Fibroblast of lung (primary cell): ENCODE measurements at places on chromosomes 5 and 9. TPM values are rescaled to one million over a fixed set of nuclear protein-coding genes. Genes with fewer than 3 reads are reported as not detected.

DNA sequence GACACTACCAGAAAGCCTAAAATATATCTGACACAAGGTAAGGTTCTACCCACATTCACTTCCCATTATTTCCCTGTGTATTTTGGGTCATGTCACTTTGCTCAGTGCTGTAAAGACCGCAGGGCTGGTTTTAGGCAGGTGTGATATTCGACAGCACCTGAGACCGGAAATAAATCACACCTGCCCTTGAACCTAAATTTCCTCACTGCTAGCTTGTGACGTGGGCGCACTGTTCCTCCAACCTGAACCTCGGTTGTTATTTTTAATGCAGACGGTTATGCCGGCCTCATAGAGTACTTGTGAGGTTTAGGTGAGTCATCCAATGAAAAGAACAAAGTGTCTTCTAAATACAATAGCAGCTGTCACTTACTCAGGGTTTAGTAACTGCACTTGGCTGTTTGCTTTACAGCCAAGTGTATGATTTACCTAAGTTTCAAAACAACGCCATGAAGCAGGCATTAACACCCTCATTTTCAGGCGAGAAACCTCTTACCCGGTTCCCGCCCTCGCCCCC is 20.7 kb upstream of the ZNF782 start:
- DNase-seq = peak; percentile 32

DNA sequence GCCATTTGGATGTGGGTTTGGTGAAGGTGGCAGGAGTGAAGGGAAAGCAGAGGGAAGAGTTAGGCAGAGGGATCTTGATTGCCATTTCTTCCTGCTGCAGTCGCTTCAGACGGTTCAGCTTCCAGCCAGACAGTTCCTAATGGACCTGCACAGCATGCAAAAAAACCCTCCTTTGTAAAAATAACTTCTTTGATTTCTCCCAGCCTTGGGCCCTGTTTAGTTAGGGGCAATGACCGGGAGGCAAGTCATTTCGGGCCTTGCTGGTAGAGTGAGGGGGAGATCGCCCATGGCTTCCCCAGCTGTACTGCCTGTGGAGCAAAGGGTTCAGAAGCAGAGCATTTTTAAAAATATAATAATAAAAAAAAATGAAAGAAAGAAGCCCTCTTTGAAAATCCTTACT is 67.2 kb upstream of the TLE1 start:
- no peak for DNase-seq

- peak; percentile 84 for DNase-seq
These were observed 25.0 kb downstream of the LMNB1 start for GRCh38 chr5:126801992-126802294.

GRCh38 chr5:75044406-75044805 is 8.0 kb downstream of the GCNT4 start:
- peak; percentile 36 for DNase-seq

DNA sequence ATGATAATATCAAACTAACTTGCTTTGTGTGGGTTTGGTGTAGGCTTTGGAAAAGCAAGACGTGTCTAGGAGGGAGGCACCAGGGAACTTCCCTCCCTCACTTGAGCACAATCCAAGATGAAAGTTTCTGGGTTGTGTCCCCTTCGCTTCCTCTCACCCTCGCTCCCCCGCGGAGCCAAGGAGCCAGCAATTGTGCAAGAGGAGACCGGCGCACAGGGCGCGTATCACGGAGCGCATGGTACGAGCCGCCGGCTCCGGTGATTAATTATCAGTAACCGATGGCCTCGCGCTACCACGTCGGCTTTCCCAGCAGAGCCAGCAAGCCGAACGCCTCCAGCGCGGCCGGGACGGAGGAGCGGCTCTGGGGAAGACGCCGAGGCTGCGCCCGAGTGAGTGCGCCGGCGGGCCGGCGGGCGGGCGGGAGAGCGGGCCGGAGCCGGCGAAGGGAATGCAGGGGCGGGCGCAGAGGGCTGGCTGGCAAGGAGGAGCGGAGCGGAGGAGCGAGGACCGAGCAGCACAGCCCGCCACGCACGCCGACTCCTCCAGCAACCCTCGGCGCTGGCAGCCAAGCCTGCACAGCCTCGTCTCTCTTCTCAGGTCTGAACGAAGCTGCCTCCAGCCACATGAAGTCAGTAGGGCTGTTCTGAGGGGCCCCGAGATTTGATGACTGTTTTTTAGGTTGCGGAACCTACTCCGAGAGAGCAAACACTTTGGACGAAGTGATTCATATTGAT is 143.6 kb downstream of the BNC2 start:
- DNase-seq = peak; percentile 88

DNA sequence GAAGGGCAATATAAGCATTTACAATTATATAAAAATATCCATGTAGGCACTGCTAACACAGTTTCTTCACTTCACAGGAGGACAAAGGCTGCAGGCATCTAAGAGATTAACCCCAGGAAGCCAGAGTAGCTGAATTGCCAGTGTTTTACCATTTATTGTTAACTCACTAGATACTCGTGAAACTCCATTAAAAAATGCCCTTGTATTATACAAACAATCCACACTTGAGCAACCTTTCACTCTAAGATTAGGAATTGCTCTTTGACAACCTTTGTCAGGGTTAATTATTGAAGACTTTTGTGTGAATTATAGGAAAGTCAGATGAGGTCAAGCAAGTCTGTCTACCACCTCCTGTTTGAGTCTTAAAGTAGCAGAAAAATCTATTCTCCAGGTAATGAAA is 317.8 kb downstream of the ADGRV1 start:
- DNase-seq = no peak

DNA sequence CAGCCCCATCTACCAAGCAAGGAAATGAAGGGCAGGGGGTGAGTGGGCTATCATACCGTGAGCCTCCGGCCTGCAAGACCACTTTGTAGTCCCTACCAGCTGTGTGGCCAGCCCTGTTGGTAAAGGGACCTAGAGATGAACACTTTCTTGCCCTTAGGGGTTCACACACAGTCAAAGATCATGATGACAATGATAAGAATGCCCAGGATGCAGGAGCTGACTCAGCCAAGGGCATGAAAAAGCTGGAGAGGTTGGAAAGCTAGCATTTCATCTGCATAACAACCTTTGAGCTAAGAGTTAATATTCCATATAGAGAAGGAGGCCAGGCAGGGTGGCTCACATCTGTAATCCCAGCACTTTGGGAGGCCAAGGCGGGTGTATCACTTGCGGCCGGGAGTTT is 19.2 kb upstream of the FGFR4 start:
- DNase-seq = no peak

GRCh38 chr9:117400171-117400570 is 14.7 kb downstream of the ASTN2 start:
- no peak for DNase-seq

DNA sequence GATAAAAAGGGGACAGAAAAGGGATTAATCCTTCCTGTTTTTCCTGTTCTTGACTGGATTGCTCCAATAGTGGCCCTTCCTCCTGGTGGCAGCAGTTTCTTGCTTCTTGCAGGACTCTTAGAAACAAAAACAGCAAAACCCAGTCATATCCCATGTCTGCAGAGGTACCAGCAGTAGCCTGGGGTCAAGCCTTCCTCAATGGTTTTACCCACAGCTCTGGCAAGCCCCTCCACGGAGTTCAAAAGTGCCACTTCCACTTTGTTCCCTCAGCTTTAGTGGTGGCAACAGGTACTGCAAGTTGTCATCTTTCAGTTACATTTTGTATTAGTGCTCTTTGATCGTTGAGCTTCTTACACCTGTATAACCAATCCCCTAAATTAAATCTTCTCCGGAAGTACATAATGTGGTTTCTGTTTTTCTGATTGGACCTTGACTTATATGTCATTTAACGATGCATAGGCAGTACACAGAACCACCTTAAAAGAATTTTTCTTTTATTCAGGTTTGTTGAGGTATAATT is 8.7 kb upstream of the RANBP6 start:
- DNase-seq = peak; percentile 4

- no peak for DNase-seq
These were observed 34.3 kb upstream of the ZNF782 start for GRCh38 chr9:96888591-96888990.

The GABRB2 gene
- polyA plus RNA-seq = 0.01 TPM in 2 replicates

The PHYHD1 gene
- polyA plus RNA-seq = 9.8 and 17.7 TPM in 2 replicates

The TESK1 gene
- polyA plus RNA-seq = 12.0 and 12.5 TPM in 2 replicates

GRCh38 chr5:54454602-54455001 is 897 bp upstream of the HSPB3 start:
- DNase-seq = no peak

- DNase-seq = peak; percentile 63
These were observed 150.5 kb downstream of the CD180 start for GRCh38 chr5:67045816-67046740.

DNA sequence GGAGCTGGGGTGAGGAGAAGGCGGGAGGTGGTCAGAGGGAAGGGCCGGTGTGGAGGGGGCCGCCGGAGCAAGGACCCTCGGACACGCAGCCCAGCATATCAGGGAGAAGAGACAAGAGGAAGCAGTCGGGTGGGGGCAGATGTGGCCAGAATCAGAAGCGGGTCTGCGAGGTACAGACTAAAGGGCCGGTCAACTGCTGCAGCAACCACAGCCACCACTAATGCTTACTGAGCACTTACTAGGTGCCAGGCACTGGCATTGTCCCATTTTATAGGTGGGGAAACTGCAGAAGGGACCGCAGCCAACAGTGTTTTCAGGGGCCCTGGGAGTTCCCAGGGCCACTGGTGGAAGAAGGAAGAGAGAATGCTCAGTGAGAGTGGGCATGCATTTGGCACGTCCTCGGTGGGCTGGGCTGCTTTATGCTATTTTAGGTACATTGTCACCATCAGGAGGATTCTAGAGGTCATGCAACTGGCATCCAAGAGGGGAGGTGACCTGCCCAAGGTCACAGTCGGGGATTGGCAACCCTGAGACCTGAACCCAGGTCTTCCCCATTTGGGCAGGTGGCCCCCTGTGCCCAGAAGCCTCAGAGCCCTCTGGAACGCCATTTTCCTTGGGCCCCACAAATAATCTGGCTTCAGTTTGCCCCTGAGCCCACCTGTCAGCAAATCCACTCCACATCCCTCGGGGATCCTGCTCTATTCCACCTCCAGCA is 53.4 kb downstream of the DUSP1 start:
- no peak for DNase-seq

DNA sequence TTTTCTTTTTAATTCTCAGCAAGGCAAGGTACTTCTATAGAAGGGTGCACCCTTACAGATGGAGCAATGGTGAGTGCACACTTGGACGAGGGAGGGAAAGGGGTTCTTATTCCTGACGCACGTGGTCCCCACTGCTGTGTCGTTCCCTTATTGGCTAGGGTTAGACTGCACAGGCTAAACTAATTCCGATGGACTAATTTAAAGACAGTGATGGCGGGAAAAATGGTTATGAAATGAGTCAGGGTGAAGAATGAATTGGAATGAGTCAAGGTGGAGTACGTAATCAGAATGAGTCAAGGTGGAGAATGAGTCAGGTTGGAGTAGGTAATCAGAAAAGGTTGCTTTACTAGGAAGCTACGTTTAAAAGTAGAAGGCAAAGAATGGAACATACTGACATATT is 2.1 kb upstream of the HMGCS1 start:
- DNase-seq = peak; percentile 66

The ORM2 gene
- polyA plus RNA-seq = not detected in 2 replicates

The STKLD1 gene
- polyA plus RNA-seq = 0.62 and 0.79 TPM in 2 replicates

The PTPN3 gene
- 0.52 and 1.4 TPM in 2 replicates for polyA plus RNA-seq

The RBM22 gene
- 36.7 and 51.5 TPM in 2 replicates for polyA plus RNA-seq

- no peak for DNase-seq
These were observed 188.7 kb upstream of the ITGA1 start for GRCh38 chr5:52598968-52599367.

DNA sequence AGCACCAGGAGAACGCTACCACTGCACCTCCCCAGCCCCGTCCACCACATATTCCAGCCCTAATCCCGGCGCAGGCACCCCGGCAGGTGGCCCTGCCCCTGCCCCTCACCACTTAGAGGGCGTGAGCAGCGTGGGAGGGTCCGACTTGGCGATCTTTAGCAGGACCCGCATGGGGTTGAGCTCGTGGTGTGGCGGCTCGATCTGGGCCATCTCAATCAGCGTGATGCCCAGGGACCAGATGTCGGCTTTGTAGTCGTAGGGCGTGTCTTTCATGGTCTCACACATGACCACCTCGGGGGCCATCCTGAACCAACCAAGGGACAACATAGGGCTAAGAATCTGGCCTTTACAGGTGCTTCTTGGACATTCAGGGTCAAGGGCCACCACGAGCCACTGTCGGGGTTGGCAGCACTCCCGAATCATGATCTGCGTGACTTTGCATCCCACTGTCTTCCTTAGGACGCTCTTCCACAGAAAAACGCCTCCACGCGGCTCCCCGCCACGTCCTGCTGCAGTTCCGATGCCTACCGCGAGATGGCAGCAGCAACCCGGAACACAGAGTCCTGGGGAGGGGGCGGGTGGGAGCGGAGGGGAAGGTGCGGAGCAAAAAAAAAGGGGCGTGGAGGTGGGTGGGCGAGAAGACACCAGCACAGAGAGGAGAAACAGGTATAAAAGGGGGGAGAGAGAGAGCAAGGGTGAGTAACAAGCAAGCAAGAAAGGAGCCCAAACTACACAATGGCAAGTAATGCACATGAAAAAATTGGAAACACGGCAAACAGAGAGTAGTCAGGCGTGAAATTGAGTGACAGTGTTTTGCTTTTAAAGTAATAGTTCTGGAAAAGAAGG is 81.3 kb downstream of the STK10 start:
- DNase-seq = no peak

DNA sequence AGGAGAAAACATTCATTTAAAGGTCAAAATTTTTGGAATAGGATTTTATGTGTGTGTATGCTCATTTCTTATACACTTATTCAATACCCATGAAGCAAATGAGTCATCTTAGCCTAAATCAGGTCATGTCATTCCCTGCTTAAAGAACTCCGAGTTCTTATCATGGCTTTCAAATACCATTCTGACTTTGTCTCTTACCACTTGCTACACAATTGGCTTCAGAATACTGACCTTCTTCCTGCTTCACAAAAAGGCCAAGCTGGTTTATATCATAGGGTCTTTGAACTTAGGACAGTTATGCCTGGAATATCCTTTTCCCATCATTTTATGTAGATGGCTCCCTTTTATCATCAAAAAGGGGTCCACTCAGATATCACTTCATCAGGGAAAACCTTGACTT is 652.2 kb upstream of the WWC1 start:
- DNase-seq = peak; percentile 86

- no peak for DNase-seq
These were observed 14.1 kb downstream of the RGS3 start for GRCh38 chr9:113477661-113478060.

DNA sequence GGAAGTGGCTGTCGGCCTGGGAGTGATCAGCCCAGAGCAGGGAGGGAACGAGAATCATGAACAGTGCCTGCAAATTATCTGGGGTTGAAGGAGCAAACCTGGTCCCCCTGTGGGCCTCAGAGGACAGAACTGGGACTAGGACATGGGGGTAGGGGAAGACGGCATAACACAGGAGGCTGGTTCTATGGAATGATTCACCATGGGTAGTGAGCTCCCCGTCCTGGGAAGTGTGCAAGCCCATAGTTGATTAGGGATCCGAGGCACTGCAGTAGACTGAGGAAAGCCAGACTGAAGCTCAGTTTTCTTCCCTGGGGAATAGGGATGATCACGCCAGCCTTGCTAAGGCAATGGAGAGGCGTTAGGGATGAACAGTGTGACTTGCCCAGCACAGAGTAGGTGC is 5.6 kb downstream of the ADGRD2 start:
- DNase-seq = no peak

The RASEF gene
- 0.28 TPM in 2 replicates for polyA plus RNA-seq

The PAPPA gene
- 5.0 and 8.8 TPM in 2 replicates for polyA plus RNA-seq

- no peak for DNase-seq
These were observed 309.8 kb downstream of the TRPM3 start for GRCh38 chr9:70811638-70812037.

GRCh38 chr5:103260951-103261350 is 2.4 kb downstream of the MACIR start:
- DNase-seq = no peak

The BTF3 gene
- polyA plus RNA-seq = 631 and 647 TPM in 2 replicates

The DNAJA1 gene
- 163 and 165 TPM in 2 replicates for polyA plus RNA-seq

The SOX30 gene
- 0.02 and 0.05 TPM in 2 replicates for polyA plus RNA-seq

- no peak for DNase-seq
These were observed 3.7 kb upstream of the SLC9A3 start for GRCh38 chr5:527646-528628.

The RPL7A gene
- polyA plus RNA-seq = 2,991 and 3,227 TPM in 2 replicates

The SPINK1 gene
- not detected in 2 replicates for polyA plus RNA-seq
